ENCODE measurements at places on chromosomes 7 and 10. TPM values are rescaled to one million over a fixed set of nuclear protein-coding genes. Genes with fewer than 3 reads are reported as not detected.

CALML3 gene
- not detected for polyA plus RNA-seq

LRRC17 gene
- 1.4 TPM for polyA plus RNA-seq

OR9A2 gene
- not detected for polyA plus RNA-seq

MRPS24 gene
- polyA plus RNA-seq, result 284 TPM

AKR1C1 gene
- 81.1 TPM for polyA plus RNA-seq

TDRD1 gene
- 0.08 TPM for polyA plus RNA-seq

ASZ1 gene
- not detected for polyA plus RNA-seq

CYP26C1 gene
- not detected for polyA plus RNA-seq

ATP6V0A4 gene
- not detected for polyA plus RNA-seq

BMPER gene
- 0.50 TPM for polyA plus RNA-seq

MKI67 gene
- 0.04 TPM for polyA plus RNA-seq

NOD1 gene
- polyA plus RNA-seq, result 7.5 TPM

HOXA3 gene
- polyA plus RNA-seq, result 0.11 TPM

ATE1 gene
- 15.9 TPM for polyA plus RNA-seq

GRCh38 chr7:82247814-82248433, 195.7 kb downstream of the CACNA2D1 start:
- no peak for DNase-seq
- H3K36me3 ChIP-seq, result no peaks in the 10 kb centered on the region
- no peak overlapping the region for H3K4me3 ChIP-seq

DNA sequence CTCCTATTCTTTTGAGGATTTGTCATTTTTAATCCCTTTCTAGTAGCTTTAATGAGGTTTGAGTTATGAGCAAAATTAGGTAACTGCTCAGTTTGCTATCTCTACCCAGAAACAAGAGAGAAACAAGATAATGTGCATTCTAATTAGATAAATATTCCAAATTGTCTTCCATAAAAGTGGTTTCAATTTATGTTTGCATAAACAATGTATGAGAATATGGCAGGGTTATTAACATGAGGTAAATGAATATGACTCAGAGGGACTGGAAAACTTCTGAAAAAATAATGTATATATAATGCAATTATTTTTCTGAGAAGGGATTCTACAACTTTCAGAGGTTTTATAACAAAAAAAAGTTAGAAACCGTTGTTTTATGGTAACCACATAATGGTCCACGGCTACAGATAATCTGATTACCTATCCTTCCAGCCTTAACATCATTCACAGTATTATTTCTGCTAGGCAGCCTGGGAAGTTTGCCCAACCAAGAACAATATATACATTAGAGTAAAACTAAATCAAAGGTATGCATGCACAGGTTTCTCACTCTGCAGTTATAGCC, 101.2 kb downstream of the CRPPA start:
- no peaks in the 10 kb centered on the region for H3K36me3 ChIP-seq
- H3K27me3 ChIP-seq, result no peaks in the 10 kb centered on the region
- H3K27ac ChIP-seq, result no peak overlapping the region
- DNase-seq, result no peak

DNA sequence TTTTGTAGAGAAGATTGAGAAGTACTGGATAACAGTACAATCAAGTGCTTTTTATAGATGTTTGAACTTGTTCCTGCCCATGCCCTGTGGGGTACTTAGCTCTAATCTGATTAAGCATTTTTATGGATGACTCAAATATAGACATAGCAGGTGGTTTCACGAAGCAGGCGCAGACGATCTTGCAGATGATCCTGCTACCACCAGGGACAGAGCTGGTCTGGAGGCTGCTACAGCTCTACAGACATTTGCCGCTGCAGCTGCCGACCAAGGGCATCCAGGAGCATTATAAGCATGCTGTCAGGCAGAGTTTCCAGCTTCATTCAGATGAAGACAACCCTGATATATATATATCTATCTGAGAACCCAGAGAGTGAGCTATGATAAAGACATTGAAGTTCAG, 650.4 kb downstream of the NXPH1 start:
- no peaks in the 10 kb centered on the region for H3K27me3 ChIP-seq
- no peak overlapping the region for H3K4me3 ChIP-seq
- H3K27ac ChIP-seq, result no peak overlapping the region
- H3K4me1 ChIP-seq, result no peaks in the 10 kb centered on the region
- DNase-seq, result no peak

GRCh38 chr10:118012952-118013525, 33.7 kb downstream of the RAB11FIP2 start:
- H3K36me3 ChIP-seq, result peaks cover 23% of the 10 kb centered on the region
- no peak overlapping the region for H3K4me3 ChIP-seq
- H3K4me1 ChIP-seq, result no peaks in the 10 kb centered on the region
- H3K27me3 ChIP-seq, result no peaks in the 10 kb centered on the region
- no peak overlapping the region for H3K27ac ChIP-seq

DNA sequence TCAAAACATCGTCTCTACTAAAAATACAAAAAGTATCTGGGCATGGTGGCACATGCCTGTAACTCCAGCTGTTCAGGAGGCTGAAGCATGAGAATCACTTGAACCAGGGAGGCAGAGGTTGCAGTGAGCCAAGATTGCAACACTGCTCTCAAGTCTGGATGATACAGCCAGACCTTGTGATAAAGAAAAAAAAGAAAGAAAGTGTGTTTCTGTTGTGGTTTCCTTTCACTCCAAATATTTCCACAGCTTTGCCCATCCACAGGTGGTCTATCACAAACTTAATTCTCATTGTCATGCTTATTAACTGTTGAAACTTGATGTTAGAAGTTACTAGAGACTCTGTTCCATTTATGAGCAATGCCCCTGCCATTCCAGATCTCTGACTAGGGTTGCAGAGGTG, 316.0 kb upstream of the SEMA3C start:
- no peak overlapping the region for H3K4me3 ChIP-seq
- no peak overlapping the region for H3K27ac ChIP-seq
- H3K36me3 ChIP-seq, result no peaks in the 10 kb centered on the region
- no peak for DNase-seq
- peaks cover 2% of the 10 kb centered on the region for H3K4me1 ChIP-seq

- no peaks in the 10 kb centered on the region for H3K36me3 ChIP-seq
- peaks cover 14% of the 10 kb centered on the region for H3K4me1 ChIP-seq
- peaks cover 59% of the 10 kb centered on the region for H3K27me3 ChIP-seq
- peak overlapping the region; percentile 29 for H3K4me3 ChIP-seq
Observed at GRCh38 chr10:117175215-117175900, 21.9 kb upstream of the KCNK18 start.

- no peaks in the 10 kb centered on the region for H3K27me3 ChIP-seq
- H3K4me3 ChIP-seq, result no peak overlapping the region
- H3K27ac ChIP-seq, result no peak overlapping the region
- H3K4me1 ChIP-seq, result no peaks in the 10 kb centered on the region
- no peak for DNase-seq
- H3K36me3 ChIP-seq, result no peaks in the 10 kb centered on the region
Observed at GRCh38 chr7:14020339-14020900, 31.0 kb upstream of the ETV1 start.

GRCh38 chr10:22894714-22895113, 33.1 kb upstream of the ARMC3 start:
- H3K4me1 ChIP-seq, result no peaks in the 10 kb centered on the region
- H3K36me3 ChIP-seq, result no peaks in the 10 kb centered on the region
- DNase-seq, result no peak
- no peak overlapping the region for H3K4me3 ChIP-seq

DNA sequence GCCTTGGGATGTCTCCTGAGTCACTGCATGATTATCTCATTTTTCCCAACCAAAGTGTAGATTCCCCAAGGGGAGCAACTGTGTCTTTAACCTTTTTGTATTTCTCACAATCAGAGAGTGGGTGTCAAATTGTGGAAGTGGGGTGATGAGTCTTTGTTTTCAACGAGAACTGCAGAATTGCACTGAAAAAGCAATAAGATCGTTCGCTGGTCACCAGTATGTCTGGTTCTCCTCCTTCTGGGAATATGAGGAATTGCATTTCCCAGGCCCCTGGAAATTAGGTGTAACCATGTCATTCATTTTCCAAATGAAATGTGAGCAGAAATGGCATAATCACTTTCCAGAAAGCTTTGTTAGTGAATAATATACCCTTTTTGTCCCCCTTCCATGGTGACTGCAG, 326.9 kb downstream of the GPAM start:
- no peak for DNase-seq
- H3K27me3 ChIP-seq, result no peaks in the 10 kb centered on the region
- H3K4me3 ChIP-seq, result no peak overlapping the region
- H3K36me3 ChIP-seq, result no peaks in the 10 kb centered on the region

DNA sequence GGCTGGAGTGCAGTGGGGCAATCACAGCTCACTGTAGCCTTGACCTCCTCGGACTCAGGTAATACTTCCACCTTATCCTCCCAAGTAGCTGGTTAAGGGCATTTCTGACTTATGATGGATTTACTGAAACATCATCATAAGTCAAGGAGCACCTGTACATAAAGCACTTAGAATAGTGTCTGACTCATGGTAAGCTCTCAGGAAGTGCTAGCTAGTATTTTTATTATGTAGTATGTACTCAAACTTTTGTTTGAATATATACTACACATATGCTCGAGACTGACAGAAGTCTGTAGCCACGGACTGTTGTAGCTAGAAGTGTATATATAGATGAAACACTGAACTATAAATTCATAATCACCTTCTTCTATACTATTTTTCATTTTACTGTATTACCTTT, 107.5 kb upstream of the DNAJB12 start:
- no peaks in the 10 kb centered on the region for H3K27me3 ChIP-seq
- peaks cover 8% of the 10 kb centered on the region for H3K36me3 ChIP-seq
- no peak overlapping the region for H3K27ac ChIP-seq
- DNase-seq, result no peak
- no peak overlapping the region for H3K4me3 ChIP-seq

DNA sequence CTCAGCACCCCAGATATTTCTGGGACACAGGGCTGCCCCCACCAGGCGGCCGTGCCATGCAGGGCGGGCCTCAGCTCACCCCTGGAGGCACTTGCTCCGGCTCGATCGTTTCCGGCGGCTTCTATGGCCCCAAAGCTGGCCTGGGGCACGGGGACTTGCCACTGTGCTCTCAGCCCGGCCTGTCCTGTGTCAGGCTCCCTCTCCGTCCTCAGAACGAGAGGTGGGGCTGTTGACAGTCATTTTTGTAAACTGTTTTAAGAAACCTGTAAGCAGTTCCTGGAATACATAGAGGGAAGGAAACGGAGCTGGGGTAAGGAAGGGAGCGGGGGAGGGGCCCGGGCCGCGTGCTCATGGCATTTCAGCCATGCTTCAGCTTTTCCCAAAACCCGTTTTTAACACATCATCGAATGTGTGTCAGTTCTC, 30.7 kb upstream of the PRKAR1B start:
- H3K36me3 ChIP-seq, result peaks cover 20% of the 10 kb centered on the region
- H3K4me3 ChIP-seq, result no peak overlapping the region
- no peaks in the 10 kb centered on the region for H3K27me3 ChIP-seq
- no peak overlapping the region for H3K27ac ChIP-seq

Measured in heart left ventricle (tissue), 16 donors.